Dermis blood vessel endothelial cell (primary cell): ENCODE measurements at places on chromosomes 4 and X. TPM values are rescaled to one million over a fixed set of nuclear protein-coding genes. Genes with fewer than 3 reads are reported as not detected.

Gene POU3F4
- total RNA-seq = not detected in 2 replicates

Gene CACNA1F
- total RNA-seq = under 0.01 and 0.05 TPM in 2 replicates

Gene GAGE12E
- total RNA-seq = not detected in 2 replicates

Gene ANOS1
- total RNA-seq = 0.17 and 0.47 TPM in 2 replicates

Gene SSX1
- total RNA-seq = not detected in 2 replicates

Gene SSX2
- not detected in 2 replicates for total RNA-seq

Gene MAGEA2
- total RNA-seq = not detected in 2 replicates

Gene VSIG1
- total RNA-seq = 0.51 and 0.65 TPM in 2 replicates

Gene CTAG1A
- not detected in 2 replicates for total RNA-seq

Gene RRH
- not detected in 2 replicates for total RNA-seq
